CD8-positive, alpha-beta T cell (primary cell): ENCODE measurements at places on chromosomes 2 and 18.

- no peak for DNase-seq
Observed at GRCh38 chr18:47265197-47265596, 13.7 kb upstream of the SKOR2 start.

DNA sequence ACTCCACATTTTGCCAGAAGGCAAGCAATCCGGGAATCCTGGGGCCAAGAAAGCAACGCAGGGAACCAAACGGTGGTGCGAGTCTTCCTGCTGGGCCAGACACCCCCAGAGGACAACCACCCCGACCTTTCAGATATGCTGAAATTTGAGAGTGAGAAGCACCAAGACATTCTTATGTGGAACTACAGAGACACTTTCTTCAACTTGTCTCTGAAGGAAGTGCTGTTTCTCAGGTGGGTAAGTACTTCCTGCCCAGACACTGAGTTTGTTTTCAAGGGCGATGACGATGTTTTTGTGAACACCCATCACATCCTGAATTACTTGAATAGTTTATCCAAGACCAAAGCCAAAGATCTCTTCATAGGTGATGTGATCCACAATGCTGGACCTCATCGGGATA is 26.8 kb downstream of the B3GNT2 start:
- DNase-seq = no peak

DNA sequence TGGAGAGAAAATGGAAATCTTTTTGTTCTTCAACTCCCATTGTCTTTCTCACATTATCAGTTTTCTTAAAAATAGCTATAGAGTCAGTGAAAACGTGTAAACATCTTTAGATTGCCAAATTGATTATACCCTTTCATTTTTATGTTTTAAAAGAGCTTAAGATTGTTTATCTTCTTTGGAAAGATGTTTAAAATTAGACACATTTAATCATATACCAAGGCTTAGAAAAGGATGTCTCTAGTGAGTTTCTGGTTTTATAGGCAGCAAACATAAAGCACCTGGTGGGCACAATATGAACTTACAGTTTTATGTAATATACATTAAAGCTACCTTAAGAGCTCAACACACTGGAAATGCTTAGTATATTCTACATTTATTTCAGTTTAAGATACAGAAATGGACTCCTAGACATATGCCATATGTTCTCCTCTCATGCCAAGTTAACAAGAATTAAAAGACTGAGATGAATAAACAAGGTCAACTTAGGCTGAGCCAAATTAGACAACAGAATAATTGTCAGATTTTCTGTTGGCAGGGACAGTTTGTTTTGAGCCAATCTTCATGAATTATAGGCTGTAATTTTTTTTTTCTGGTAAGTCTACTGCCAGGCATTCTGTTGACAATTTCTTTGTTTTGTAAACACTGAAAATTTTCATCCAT is 112.7 kb downstream of the OTX1 start:
- DNase-seq = no peak

DNA sequence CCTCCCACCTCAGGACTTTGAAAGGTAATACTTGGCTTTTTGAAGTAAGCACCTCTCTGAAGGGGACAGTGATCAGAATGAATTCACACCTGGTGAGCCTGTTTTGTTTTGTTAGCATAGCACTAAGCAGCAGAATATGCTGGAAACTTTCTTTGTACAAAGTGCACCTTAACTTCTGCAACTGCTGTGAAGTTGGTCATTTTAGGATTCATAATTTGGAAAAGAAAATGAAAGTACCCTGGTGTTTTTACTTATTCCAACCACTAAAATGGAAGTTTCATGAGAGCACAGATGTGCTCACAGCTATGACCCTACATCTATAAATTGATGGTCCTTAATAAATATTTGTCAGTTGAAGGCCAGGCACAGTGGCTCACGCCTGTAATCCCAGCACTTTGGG is 257.8 kb upstream of the STON1 start:
- no peak for DNase-seq

GRCh38 chr2:160440888-160441287 is 52.7 kb downstream of the RBMS1 start:
- DNase-seq = no peak

DNA sequence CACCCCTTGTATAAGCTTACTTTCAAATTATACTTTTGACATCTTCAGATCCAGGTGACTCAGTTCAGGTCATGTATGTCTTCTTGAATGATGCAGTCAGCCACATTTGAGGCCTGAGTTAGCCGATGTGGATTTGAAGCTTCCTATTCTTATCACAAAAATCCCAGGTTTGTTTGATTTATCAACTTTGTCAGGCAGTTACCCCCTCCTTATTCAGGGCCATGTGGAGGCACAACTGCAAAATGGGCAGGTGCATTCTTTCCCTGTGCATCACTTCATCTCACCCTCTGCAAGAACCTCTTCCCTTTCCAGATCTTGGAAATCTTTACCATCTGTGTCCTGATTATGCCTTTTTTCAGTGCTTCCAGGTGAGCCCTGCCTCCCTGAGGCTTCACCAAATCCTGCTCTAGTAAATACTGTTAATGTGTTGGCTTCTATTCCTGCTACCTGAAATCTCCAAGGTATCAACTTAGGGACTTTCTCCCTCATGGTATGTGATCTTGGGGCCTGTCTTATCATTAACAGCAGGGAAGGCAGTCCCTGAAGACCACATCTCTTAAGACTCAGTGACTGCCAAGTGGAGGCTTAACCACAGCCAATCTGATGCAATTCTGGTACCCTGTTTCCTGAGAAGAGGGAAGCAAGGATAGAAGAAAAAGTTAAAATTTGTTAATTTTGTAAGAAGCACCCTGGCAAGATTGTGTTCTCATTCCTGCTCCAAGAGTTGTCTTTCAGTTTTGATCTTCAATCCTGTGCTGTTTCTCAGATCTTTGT is 9.4 kb upstream of the ARHGAP28 start:
- DNase-seq = no peak

DNA sequence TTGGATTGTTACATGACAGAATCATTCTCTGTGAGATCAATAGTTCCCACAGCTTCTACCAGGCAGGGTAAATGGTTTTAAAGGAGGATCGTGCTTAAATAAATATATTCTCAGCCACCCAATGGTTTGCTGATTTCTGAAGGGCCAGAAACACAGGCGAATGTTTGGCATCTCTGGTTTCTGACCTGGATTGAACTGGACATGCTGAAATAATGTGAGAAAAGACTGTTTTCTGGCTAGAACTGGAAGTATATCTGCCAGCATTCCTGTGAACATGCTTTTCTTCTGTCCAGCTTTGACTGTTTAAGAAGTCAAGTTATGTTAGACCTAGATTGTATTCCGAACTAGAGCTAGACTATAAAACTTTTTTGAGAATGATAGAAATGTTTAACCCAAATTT is 77.1 kb upstream of the COL3A1 start:
- DNase-seq = no peak

GRCh38 chr2:225742487-225742886 is 343.0 kb downstream of the NYAP2 start:
- no peak for DNase-seq

- DNase-seq = no peak
Observed at GRCh38 chr2:198913394-198914152, 544.2 kb downstream of the SATB2 start.

DNA sequence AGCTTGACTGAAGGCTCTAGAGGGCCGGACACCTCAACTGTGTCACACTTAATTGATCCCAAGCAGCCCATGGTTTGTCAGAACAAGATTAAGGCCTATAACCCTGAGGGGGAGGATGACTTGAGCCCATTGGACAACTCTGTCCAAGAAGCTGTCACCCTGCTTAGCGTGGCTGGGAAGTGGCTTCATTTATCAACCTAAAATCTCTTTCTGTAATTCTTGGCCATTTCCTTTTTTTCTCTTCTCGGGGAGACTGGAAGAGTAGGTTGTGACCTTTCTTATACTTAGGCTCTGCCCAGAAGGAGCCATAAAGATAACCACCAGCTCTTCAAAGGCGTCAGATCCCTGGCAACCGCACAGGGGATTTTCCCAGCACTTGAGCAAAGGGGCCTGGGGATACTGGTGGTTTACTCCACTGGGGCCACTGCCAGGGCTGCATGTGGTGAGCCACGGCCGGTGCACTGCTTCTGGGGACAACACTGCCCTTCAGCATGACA is 265.5 kb downstream of the CYRIA start:
- no peak for DNase-seq

GRCh38 chr18:42112657-42113420 is 157.8 kb downstream of the PIK3C3 start:
- no peak for DNase-seq

GRCh38 chr2:67036444-67036843 is 360.7 kb upstream of the ETAA1 start:
- DNase-seq = no peak

- no peak for DNase-seq
Observed at GRCh38 chr2:113070606-113070975, 2.8 kb downstream of the IL1F10 start.

- no peak for DNase-seq
Observed at GRCh38 chr2:43047187-43047780, 179.1 kb downstream of the ZFP36L2 start.

- peak; percentile 23 for DNase-seq
Observed at GRCh38 chr18:23867006-23867405, 147.5 kb upstream of the TTC39C start.

DNA sequence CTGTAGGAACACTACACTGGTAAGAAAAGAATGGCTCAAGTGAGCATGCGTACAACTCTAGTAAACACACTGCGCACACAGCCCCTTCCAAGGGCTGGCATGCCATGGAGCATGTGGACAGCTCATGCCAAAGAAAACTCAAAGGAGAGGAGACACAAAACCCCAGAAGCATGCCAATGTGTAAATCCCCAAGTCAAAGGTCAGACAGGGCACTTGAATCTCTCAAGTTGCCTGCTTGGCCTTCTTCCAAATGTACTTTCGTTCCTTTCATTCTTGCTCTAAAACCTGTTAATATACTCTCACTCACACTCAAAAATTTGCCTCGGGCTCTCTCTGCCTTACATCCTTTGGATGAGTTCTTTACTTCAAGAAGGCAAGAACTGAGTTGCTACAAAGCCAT is 365.3 kb downstream of the NBAS start:
- no peak for DNase-seq

- DNase-seq = no peak
Observed at GRCh38 chr18:32975163-32975436, 202.3 kb upstream of the KLHL14 start.

GRCh38 chr2:157053876-157054275 is 203.6 kb upstream of the GALNT5 start:
- no peak for DNase-seq

GRCh38 chr2:15173501-15173900 is 387.6 kb downstream of the NBAS start:
- no peak for DNase-seq

DNA sequence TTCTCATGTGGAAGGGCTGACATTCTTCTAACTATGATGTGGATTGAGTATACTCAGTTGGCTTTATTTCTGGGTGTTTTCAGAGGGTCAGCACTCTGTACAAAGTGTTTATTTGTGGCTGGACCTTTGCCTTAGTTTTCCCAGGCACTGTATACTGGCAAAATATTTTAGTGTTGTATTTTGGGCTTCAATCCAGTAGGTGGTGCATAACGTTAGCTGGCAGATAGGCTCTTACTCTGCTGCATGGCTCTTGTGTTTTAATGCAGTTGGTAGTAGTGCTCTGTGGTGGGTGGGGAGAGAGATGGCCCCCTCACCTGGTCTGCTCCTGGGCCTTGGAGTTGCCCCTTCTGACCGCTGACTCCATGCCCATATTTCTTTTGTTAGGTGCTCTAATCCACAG is 75.6 kb upstream of the REG3A start:
- DNase-seq = no peak

DNA sequence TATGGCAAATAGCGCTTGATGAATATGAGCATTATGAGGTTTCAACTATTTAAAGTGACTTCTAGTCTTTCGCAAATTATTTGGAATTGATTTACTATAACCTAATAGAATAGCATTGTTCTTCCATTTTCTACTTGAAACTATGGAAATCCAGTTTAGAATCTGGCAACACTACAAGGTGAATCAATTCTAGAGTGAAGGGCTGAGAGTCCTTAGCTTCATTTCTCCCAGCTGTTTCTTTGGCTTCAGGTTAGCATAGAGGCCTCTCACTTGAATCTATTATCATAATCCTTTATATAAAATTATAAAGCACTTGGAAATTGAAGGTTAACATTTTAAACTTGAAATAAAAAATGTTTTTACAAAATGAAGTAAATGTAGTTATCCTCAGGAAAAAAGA is 318.8 kb downstream of the CCDC85A start:
- no peak for DNase-seq

DNA sequence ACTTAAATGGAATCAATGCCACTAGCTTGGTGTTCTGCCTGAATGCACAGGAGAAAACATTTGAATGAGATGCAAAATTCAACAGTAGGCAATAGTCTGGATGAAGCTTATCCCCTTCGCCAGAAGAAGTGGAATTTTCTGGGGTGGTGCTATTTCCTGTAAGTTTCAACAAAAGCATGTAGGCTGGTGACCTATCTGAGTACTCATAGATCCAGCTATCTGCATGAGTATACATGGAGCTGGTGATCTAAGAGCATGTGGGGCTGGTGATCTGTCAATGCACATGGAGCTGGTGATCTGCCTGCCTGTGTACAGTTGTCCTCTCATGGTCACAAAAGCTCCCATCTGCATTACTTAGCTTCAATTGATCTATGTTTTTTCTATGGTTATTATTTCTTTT is 71.2 kb downstream of the SLC9A4 start:
- DNase-seq = no peak

DNA sequence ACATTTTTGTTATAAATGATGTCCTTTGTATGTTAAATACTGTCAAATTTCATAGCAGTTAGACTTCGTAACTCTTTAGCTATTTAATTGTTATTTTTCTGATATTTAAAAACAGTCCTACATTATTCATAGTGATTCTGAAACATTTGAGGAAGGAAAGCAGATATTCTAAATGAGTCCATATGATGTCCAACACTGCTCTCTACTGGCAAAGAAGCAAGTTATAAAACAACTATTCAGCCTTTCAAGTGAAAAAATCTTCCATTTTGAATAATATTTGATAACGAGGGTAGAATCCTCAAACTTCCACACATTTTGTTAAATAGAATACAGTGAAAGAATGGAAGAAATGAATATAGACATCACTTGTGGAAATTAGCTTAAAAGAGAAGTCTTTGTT is 220.8 kb downstream of the GULP1 start:
- peak; percentile 18 for DNase-seq
